ENCODE measurements at places on chromosomes 3 and 15.
A peak's percentile ranks its signal among the peaks of the same experiment; 100 is the strongest.

- DNase-seq, result peak; percentile 51
These were observed 56.9 kb downstream of the AMOTL2 start for GRCh38 chr3:134317106-134317947.

GRCh38 chr3:197238842-197239241 is 59.6 kb downstream of the DLG1 start:
- no peak for DNase-seq

DNA sequence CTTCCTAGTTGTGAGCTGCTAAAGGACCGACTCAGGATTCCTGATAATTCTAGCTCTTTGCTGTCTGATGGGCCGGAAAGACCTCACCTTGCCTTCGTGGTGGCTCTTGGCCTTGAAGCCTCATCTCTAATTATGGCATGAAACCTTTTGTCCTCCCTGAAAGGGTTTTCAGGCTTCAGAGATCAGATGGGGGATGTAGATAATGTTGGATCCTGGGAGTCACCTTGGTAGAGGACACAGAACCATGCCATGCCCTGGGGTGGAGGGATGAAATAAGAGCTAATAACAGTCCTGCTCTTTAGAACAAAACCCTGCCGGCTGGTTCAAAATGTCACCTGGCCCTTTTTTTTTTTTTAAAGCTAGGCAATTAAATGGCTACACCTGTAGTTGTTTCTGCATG is 50.8 kb upstream of the SYN2 start:
- DNase-seq, result no peak

DNA sequence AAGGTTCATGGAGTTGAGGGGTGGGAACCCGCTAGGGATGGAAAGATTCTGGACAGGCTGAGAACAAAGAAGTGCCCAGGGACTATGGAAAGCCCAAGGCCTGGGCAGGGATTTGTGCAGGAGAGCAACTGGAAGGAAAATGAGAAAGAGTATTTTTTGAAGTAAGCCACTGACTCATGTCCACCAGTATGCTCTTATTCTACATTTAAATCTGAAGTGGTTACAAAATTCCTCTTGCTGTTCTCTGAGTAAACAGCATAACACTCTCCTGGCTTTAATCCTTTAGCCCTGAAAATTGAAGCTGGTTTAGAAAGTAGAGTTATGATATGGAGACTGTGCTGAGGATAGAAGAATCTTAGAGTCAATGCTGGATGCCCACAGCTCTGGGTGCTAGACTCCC is 165.2 kb downstream of the ISL2 start:
- no peak for DNase-seq

DNA sequence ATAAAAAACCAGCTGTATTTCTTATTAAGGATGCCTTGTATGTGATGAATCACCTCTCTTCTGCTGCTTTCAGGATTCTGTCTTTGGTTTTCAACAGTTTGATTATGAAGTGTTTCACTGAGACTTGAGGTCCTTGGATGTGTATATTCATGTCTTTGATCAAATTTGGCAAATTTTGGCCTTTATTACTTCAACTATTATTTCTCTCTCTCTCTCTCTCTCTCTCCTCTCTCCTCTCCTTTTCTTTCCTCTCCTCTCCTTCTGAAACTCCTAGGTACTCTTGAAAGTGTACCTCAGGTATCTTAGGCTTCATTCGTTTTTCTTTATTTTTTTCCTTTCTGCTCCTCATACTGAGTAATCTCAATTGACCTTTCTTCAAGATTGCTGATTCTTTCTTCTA is 43.3 kb downstream of the LSM3 start:
- no peak for DNase-seq

- DNase-seq, result peak; percentile 42
These were observed 209.4 kb downstream of the CADPS start for GRCh38 chr3:62665627-62666437.
